ENCODE measurements at places on chromosomes 2 and 18.

DNA sequence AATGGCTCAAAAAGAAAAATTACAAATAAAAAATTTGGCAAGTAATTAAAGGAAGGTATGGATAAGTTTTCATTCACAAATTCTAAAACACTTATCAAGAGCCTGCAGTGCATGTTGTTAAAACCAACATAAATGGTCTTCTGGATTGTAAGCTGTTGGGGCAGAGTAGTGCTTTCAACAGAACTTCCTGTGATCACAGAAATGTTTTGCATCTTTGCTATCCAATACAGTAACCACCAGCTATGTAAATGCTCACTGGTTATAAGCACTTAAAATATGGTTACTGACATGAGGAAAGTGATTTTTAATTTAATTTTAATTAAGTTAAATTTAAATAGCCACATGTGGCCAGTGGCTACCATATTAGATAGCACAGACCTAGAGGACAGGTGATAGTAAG, 133.1 kb downstream of the NBAS start:
- no peak for DNase-seq

DNA sequence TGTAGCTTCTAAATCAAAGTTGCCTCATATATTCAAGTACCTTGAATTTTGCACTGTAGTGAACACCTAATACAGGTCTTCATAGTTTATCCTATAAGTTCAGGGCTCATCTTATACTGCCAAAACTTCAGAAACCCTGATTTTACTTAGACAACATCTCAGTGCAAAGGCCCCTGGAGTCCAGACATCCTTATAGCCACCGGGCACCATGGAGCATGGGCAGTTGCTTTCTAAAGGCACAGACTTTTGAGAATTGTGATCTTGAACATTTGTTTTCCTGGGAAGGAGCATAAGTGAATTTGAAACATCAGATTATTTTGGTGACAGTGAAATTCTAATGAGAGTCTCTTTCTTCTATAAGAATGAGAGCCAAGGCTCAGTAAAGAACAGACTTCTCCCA, 292.3 kb downstream of the CYRIA start:
- no peak for DNase-seq

DNA sequence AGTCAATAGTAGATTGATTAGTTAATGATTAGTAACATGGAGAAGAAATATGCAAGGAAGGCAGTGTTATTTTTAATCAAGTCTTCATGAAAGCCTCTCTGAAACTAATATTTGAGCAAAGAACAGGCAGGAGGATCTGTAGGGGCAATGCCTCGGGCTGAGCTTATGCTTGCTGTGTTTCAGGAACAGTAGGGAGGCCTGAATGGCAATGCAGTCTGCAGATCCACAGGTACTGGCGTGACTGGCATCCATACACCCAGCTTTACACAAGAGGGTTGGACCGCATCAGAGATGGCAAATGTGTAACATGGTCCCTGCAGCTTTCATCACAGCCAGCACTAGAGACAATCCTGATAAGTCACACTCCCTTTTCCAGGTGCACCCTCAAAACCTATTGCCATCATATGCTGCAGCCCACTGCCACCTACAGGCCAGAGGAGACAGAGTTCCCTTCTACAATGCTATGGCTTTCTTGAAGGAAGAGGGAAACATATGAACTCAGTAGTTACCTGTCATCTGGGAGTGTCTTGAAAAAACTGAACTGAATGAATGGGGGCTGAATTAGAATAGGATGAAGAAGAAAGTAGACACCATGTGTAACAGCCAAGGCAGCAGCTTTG, 582.4 kb upstream of the RAB6C start:
- DNase-seq = peak; percentile 74

GRCh38 chr2:177869209-177869608, 203.4 kb downstream of the PDE11A start:
- no peak for DNase-seq

GRCh38 chr18:1296237-1296636, 391.6 kb downstream of the ADCYAP1 start:
- DNase-seq = no peak

GRCh38 chr18:61887838-61888237, 5.0 kb downstream of the RNF152 start:
- peak; percentile 9 for DNase-seq

- DNase-seq = no peak
Observed at GRCh38 chr2:85653996-85654395, 14.0 kb downstream of the SFTPB start.

DNA sequence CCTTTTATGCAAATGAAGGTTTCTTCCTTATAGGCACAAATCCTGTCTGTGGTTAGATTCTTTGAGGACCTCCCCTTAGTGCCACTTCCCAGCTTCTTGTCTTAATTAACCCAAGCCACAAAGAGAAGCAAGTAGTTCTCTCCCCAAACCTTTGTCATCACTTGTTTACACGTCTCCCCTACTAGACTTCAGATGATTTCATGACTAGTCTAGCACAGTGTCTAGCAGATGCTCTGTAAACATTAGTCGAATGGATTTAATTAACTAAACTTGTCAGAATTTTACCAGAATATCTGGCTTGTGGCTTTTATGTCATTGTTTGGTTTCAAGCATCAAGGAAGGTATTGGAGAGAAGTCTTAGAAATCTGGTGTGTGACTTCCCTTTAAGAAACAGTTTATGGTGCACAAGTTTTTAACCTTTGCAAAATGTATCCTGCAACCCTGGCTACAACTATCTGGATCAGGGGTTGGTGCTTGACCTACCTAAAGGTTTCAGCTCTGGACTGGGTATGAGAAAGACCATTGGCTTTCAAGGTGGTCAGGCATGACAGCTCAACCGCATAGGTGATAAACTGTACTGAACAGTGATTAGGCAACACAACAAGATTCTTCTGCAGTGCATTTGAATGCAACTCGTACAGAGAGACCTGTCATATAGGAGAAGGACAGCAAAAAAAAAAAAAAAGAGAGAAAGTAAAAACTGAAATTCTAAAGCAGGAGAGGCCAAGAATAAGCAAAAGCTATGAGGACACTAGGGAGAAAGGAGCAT, 93.2 kb upstream of the CCDC150 start:
- no peak for DNase-seq

- no peak for DNase-seq
Observed at GRCh38 chr18:52437161-52437560, 97.2 kb downstream of the DCC start.

DNA sequence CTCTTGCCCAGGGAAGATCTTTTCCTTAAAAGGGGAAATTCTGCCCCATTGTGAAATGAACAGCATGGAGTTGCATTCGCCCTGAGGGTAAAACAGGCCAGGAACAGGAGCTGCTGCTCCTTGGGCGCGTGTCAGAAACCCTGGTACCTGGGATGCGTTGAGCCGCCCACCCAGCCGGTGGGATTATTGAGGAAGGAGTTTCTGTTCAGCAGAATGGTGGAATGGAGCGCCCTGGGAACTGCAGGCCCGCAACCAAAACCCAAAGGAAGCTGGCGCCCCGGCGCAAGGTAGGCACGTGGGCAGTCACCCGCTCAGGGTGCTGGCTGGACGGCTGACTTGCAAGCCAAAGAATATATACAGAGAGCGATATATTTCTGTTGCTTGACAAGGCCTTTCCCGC, 73.5 kb downstream of the MTCL1 start:
- DNase-seq = no peak

DNA sequence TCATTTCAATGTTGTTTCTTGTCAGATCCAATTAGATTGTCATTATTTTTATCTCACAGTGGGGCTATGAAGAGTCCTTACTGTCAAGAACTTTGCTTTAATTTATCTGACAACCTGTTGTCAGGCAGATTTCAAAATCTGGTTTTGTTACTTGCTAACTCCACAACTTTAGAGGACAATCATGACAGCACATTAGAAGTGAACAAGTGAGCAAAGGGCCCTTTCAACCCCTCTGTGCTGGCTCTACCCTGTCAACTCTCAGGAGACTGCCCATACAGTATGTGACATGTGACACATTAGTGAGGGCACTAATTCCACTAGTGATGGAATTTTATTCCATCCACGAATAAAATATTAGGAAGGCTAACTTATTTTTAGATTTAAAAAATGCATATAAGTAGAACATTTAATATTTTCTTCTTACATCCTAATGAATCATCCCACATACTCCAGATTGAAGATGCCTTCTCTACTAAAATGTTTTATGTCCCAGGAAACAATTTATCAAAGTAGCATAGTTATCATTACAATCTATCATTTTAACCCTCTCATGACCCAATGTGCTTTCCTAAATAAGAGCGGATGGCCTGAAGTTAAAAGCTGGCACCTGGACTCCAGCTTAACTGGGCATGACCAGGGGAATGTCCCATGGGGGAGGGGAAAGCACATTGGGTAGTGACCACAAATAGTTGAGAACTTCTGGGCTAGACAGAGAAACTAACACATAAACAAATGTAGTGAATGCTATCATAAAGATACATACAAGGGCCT, 97.6 kb upstream of the PPP1CB start:
- no peak for DNase-seq

DNA sequence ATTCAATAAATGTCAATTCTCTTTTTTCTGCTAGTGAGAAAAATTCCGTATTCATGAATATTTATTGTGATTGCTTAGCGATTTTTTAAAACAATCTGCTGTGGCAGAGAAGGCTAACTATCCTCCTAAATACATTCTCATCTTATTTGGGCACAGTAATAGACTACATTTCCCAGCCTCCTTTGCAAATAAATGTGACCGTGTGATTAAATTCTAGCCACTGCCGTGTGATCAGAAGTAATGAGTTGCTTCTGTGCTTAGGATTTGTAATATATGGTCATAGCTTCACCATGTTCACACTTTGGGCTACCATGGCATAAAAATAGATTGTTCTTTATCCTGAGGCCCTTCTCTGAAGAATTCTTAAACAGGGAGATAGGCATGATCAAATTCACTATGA, 179.6 kb downstream of the FAM124B start:
- DNase-seq = no peak

- no peak for DNase-seq
Observed at GRCh38 chr18:58004317-58004716, 39.7 kb upstream of the NEDD4L start.

DNA sequence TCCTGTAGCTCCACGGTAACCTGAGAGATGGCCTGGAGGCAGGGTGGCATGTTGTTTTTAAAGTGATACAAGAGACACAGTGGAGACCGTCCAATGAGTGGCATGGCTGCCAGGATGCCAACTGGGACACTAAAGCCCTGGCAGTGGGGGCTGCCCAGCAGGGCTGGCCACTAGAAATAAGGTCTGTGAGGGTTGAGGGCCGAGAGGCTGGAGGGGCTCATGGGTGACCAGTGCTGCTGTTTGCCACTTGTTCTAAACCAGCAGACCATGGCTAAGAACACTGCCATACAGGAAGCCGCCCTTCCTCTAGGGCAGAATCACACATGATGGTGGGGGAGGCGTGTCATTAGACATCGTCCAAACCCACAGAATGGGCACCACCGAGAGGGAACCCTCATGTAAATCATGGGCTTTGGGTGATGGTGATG, 71.9 kb downstream of the ALPK2 start:
- no peak for DNase-seq

GRCh38 chr2:165008730-165009315, 53.5 kb upstream of the SLC38A11 start:
- no peak for DNase-seq

GRCh38 chr18:8283891-8284585, 325.2 kb upstream of the RAB12 start:
- no peak for DNase-seq

- DNase-seq = no peak
Observed at GRCh38 chr18:2968606-2969005, 44.3 kb downstream of the LPIN2 start.

DNA sequence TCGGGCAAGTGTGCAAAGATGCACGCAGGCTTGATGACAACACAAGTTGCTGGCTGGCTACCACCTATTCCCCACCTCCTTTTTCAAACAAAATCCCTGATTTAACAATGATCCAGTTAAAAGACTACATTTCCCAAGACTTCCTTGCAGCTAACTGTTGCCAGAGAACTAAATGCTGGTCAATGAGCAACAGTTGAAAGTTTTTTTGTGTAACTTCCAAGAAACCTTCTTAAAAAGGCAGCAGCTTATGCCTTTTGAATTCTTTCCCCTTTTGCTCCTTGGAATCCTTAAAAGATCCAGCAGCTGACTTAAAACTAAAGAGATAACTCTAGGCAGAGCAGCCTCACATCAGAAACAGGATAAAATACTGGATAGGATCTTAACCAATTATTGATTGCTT, 38.5 kb downstream of the NPHP1 start:
- DNase-seq = no peak

DNA sequence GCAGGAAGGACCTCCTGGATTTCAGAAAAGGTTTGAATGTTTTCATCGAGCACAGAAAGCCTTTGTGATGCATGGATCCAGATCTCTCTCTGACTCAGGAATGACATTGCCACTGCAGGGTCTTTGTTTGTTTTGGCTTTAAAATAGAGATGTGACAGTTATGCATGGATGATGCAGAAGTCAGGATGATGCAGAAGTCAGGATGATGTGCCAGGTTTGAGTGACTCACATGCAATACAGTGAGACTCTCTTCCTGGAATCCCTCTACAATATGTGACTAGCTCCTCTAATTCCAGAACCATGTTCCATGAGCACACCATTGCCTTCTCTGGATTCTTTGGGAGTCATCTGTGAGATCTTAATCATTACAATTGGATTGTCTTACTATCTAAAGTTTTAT, 177.9 kb upstream of the RAB6C start:
- no peak for DNase-seq

GRCh38 chr2:238096311-238097011, 3.7 kb upstream of the ESPNL start:
- no peak for DNase-seq

DNA sequence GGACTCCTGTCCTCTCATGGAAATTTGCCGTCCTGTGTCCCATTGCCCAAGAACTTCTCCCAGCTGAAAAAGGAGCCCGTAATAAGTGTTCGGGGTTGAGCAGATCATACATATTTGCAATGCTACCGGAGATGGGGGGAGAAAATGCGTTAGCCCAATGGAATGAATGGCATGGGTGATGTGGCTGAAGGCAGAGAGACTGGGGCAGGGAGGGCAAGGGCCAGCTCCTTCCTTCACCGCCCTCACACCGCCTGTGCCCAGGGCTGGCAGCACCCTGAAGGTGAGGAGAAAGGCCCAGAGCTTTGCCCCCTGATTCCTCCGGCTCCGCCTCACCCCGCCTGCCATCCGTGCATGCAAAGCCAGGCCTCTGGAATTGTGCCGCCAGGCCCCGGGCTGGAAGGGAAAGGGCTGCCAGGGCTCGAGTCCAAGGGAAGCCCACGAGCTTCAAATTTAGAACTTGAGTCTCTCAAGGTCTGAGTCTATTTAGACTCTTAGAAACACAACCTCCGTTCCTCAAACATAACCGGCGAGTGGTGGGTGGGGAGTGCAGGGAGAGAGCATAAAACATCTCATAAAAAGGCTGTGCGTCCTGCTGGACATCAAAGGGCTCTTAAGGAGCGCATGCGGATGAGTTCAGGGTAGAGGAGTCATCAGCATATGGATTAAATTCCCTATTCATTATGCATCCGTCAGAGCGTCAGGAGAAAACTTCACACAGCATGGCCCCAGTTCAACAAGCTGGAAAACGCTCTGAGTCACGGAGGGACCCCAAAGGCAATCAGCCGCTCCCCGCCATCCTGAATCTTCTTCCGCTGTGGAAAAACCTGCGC, 121.7 kb upstream of the GLI2 start:
- no peak for DNase-seq

- DNase-seq = no peak
Observed at GRCh38 chr2:20567159-20567925, 83.6 kb downstream of the HS1BP3 start.

All from T47D (cell line).